ENCODE measurements at places on chromosomes 12 and 14.
A peak's percentile ranks its signal among the peaks of the same experiment; 100 is the strongest.

DNA sequence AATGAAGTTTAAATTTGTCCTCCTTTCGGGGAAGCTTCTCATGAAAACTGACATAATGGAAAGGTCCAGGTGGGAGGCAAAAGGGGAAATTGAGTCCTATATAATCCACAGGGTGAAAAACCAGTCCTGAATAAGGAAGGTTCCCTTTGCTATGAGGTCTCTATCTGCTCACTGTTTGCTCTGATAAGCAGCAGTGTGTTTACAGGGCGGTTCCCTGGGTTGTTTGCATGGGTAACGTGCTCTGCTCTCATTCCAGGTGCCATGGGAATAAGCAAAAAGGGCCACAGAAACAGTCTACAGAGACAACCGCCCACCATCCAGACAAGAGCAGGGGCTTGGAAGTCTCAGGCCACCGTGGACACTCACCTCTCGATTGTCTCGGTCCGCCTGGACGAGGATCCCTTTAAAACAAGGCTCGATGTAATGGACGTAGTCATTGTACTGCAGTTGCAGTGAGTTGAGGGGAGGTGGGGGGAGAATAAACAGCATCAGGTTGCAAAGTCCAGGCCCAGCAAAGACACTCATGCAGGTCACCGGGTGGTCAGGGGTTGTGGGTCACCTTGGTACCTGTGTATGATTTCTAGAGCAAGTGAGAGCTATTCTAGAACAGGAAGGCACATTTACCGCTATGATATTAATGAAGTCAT is 32.7 kb downstream of the CACNA2D4 start:
- no peak for DNase-seq

DNA sequence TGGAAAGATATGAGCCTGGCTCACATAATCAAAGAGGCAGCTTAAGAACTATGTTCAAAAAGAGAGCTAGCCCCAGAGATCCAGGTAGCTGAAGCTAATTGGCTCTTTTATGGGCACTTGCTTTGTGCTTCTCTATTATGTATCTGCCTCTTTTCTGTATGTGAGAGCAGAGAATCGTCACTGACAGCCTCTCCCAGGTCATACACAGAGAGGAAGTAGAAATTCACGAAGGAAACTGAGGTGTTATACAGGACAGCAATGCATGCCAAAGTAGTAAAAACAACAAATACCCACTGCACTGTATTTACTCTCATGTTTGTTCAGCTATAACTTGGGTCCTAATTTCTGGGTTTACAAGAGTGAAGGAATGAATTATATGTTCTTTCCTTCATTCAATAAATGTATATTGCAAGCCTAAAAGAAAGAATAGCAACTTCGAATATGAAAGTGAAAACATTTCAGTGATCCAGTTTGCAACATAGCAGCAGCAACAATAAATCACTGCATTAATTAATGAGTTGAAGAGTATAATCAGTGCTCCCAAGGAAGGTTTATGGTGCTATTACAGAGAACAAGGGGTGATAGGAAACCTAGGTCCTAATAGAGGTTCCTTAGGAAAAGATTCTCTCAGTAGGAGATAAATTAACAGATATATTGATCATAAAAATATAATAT is 47.1 kb upstream of the ATXN7L3B start:
- no peak for DNase-seq

- no peak for DNase-seq
Observed at GRCh38 chr14:38900887-38901286, 202.1 kb downstream of the SEC23A start.

GRCh38 chr12:7716381-7716780 is 5.1 kb downstream of the DPPA3 start:
- DNase-seq, result peak; percentile 9

DNA sequence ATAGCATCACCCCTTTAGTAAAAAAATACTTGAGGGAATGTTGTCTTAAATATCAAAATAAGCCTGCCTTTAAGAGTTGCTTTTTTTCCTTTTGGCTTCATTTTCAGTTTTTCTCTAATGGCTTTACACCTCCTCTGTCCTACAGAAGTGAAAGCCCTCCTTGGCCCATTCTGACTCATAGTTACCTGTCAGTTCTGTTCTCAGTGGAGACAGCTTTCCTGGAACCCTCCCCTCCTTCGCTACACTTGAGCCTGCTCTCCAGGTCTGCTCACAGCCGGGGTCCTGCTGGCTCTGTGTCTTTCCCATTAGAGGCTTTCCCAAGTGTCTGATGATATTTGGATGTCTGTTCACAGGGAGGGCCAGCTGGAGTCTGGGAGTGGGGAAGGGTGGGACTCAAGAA is 84.0 kb downstream of the PELI2 start:
- DNase-seq, result no peak

DNA sequence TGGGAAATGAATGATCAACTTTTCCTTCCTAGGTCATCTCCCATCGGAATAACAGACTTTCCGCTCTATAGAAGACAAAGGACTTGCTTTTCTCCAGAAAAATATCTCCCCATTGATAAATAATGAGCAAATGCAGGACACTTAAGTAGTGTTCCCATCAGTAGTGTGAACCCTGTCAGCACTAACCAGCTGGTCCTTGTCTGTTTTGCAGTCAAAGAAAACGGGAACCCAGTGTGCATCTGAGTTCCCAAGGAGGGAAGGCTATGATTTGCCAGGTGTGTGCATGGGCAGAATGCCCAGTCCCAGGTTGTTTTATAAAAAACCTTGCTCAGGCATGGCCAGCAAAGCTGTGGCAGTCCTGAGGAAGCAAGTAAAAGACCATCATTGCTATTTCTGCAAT is 256.5 kb upstream of the HMGA2 start:
- no peak for DNase-seq

- no peak for DNase-seq
Observed at GRCh38 chr14:64541972-64542835, 1.7 kb downstream of the HSPA2 start.

DNA sequence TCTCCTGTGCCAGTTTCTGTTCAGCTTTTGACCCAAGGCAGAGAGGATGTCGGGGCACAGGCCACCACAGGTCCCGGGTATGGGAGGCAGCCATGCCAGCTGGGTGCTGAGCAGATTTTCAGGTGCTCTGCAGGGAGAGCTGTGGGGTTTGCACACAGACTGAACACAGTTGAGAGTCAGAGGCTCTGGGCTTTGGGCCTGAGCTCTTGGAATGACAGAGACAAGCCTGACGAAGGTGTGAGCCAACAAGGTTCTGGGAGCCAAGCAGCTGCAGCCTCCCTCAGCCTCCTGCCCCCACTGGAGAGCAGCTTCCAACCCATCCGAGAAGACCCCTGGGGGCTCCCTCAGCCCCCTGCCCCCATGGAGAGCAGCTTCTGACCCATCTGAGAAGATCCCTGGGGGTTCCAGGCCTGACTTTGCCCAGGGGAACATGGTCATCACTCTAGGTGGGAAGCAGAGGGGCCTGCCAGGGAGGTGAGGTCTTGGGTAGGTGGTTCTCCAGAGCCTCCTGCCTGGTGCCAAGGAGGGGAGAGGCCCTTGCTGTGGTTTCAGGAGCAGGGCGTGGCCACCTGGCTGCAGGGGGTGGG is 13.8 kb downstream of the FBRSL1 start:
- DNase-seq, result no peak

DNA sequence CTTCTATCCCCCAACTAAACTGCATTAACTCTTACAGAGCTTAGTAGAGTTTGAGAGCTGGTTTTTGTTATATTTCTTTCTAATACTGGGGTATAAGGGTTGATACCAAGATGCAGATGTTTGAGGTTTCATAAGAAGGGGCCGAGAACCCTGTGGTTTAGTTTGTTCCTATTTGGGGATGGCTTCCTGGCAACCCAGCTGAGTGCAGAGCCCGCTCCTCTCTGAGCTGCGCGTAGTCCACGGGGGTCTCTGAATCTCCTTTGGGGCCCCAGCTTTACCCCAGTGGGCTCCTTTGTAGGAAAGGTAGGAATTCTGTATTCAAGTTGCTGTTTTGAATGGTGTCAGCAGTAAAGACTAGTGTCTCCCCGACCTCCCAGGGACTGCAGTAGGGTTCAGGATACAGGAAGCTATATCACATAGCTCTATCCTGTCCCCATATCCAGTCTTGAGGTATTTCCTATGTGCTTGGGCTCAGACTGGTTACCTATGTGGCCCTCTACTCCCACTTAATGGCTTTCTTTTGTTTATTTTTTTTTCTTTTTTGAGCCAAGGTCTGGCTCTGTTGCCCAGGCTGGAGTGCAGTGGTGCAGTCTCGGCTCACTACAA is 25.4 kb downstream of the PLXNC1 start:
- no peak for DNase-seq

DNA sequence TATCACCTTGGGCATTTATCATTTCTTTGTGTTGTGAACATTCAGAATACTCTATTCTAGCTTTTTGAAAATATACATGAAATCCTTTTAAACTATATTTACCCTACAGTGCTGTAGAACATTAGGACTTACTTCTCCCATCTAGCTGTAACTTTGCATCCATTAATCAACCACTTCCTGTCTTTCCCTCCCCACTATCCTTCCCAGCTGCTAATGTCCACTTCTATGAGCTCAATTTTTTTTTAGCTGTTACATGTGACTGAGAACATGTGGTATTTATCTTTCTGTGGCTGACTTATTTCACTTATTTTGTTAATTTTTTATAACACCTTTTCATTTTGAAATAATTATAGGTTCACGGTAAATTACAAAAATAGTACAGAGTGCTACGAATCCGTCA is 136.0 kb downstream of the LMNTD1 start:
- no peak for DNase-seq

- DNase-seq, result peak; percentile 61
Observed at GRCh38 chr12:25769082-25769945, 189.2 kb upstream of the RASSF8 start.

- DNase-seq, result no peak
Observed at GRCh38 chr14:99755068-99755405, 38.2 kb upstream of the EML1 start.

- peak; percentile 96 for DNase-seq
Observed at GRCh38 chr14:24093901-24094840, at the start of gene PCK2. Gene PCK2, plus strand, starts transcription at chr14:24094311. Its CDS starts 95 bp downstream, at chr14:24094406.

DNA sequence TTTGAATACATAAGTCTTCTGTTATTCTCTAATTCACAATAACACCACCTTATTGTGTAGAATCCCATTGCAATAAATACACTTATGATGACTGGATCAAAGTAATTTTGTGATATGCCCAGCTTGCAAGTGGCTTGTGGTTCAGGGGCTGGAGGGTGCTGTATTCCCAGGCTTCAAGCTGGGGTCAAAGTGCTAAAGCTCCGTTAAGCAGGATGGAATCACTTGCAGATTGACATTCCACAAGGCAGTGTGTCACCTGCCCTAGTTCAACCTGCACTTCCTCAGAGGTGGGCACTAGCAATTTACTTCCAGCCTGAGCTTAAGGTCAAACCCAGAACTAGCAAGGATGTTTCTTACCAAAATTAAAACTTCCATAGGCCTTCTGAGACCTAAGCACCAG is 166.6 kb downstream of the SSPN start:
- no peak for DNase-seq

GRCh38 chr12:73266206-73266605 is 994.0 kb downstream of the TRHDE start:
- DNase-seq, result no peak

- no peak for DNase-seq
Observed at GRCh38 chr14:20998139-20998538, 954 bp upstream of the SLC39A2 start.

DNA sequence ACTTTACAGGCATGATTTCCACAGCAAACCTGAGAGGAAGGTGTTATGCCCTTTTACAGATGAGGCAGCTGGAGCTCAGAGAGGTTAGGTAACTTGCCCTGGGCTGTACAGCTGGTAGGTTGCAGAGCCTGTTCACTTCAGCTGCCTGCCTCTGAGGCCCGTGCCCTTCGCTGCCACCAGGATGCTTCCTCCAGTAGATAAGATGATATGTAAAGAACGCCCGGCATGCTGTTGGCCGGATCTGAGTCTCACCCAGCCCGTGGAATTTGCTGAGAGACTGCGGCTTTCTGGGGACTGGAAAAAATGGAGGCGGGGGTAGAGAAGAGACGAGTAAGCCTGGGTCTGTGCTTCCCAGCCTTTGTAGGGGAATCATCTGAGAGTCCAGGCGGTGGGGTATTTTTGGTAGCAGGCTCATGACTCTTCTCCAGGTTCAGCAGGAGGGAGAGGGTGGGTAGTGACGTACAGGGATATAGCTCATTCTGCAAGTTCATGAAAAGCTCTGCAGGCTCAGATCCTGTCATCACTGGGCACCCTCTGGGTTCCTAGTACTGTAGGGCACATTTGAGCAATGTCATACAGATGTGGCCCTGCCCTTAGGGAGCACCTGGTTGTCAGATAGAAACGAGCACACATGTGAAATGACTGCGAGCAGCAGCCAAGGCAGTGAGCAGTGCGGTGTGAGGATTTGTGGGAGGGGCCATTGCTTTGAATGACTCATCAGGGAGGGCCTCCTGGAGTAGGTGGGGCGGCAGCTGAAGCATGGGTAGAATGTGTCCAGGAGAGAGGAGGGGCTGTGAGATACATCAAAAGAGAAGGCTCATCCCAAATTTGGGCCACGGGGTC is 159.4 kb downstream of the TSPAN9 start:
- DNase-seq, result peak; percentile 91

GRCh38 chr14:87940894-87941293 is 52.1 kb downstream of the GALC start:
- DNase-seq, result no peak

DNA sequence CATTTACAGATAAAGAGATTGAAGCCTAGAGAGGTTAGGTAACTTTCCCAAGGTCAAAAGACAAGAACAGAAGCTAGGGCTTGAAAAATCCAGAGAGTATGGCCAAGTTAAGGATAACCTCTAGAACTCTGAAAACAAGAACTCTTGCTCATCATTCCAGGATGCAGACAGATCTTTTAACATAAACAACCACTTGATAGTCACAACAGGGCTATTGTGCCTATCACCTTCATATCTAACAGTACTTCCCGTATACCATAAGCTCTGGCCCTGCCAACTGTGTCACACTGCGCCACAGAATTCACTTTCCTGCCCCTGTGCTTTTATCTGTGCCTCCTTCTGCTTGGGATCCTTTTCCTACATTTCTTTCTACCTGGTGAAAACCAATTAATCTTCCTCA is 18.2 kb downstream of the ERP29 start:
- DNase-seq, result no peak

GRCh38 chr12:21456291-21456780 is 18.9 kb downstream of the PYROXD1 start:
- no peak for DNase-seq

GRCh38 chr14:60217713-60218112 is 31.3 kb upstream of the PPM1A start:
- no peak for DNase-seq

DNA sequence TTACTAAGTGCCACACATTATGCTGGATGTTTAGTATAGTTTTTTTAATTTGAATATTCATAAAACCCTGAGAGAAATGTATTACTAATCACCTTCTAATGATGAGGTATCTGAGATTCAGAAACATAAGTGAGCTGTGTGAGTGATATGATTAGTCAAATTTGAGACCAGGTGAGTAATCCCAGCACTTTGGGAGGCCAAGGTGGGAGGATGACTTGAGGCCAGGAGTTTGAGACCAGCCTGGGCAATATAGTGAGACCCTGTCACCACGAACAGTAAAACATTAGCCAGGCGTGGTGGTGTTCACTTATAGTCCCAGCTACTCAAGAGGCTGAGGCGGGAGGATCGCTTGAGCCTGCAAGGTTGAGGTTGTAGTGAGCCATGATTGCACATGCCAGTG is 438.4 kb downstream of the RAD51B start:
- DNase-seq, result no peak

GRCh38 chr12:122982963-122983788 is 2.7 kb downstream of the ARL6IP4 start:
- DNase-seq, result no peak

GRCh38 chr14:96838449-96838848 is 41.3 kb downstream of the VRK1 start:
- DNase-seq, result no peak

GRCh38 chr14:61582815-61583214 is 112.5 kb upstream of the HIF1A start:
- DNase-seq, result no peak

All from Daoy (cell line).